ENCODE measurements at places on chromosomes 1 and 21.

DNA sequence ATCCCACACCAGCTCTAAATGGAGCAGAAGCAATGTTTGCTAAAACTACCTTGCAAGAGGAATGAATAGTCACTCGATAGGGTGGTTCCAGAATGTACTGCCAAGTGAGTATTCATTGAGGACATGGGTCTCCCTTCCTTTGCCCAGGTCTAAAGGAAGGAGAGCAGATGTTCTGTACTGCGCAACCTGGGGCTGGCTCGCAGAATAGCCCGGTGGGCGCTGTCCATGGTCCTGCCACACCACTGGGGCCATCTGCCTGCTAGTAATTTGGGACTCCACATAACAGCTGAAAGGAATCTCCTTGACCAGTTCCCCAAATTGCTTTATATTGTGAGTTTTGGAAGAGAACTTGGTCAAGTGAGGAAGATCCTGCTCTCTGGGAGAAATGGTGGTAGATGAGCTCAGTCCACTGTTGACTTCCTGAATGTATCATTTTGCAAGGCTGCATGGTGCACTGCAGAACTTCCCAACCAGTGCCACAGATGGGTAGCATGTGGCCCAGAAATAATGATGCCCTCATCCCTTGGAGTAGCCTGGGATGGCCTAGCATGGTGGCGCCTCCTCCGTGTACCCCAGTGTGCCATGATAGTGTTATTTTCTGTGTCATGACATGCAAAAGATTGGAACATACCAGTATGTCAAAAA lies 5.7 kb downstream of the SLC6A17 start:
- DNase-seq: no peak

GRCh38 chr1:201110138-201110537 lies 2.1 kb downstream of the CACNA1S start:
- no peak for DNase-seq

DNA sequence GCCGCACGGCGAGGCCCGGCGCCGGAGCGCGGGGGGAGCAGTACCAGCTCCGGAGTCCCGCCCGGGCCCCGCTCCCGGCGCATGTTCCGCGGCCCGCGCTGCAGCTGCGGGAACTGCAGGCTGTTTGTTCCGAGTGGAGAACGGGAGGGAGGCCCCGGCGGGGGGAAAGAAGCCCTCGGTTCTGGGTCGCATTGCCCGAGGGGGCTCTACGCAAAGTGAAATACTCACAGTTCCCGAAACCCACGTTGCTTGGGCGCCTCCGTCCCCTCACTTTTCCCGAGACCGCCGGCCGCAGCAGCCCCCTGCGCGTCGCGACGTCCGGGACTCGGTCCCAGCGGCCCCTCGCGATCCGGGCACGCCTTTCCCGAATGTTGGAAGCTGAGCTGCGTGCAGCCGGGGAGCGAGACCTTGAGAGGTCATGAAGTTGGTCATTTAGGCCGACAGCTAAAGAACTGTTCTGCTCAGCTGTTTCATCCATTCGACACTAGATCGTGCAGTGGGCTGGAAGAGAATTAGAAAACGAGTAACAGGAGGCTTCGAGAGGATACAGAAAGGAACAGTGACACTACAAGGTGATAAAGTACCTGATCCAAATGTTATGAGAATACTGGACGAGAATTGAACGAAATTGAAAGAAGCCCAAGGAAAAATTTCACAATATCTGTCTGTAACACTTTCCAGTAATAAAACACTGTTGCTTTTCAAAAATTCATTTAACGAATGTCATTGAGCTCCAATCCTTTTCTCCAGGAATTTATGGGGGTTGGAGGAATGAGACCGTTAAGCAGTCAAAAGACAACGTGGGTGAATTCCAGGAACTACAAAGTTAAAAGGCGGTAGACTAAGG lies 657 bp upstream of the LIN9 start:
- DNase-seq: no peak

DNA sequence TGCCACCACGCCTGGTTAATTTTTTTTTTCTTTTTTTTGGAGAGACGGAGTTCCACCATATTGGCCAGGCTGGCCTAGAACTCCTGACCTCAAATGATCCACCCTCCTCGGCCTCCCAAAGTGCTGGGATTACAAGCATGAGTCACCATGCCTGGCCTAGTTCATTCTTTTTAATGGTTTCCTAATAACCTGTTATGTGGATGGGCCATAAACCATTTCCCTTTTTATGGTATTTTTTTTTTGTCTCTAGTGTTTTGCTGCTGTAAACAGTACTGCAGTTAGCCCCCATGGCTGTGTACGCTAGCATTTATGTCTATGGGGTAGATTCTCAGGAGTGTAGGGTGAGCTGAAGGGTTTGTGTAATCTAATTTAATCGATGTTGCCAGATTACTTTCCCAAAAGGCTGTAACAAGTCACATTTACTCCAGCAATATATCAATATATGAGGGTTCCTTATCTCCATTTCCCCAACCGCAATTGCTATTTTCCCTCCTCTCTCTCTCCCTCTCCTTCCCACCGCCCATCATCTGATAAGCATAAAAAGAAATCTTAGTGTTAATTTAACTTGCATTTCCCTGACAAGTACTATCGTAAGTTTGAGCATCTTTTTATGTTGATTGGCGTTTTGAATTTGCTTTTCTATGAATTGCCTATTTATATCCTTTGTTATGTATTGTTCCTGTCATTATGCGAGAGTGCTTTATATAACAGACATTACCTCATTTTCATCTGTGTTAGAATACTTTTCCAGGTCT lies 28.7 kb downstream of the RCSD1 start:
- no peak for DNase-seq

- DNase-seq: no peak
Observed at GRCh38 chr1:186325239-186325638, 49.8 kb downstream of the TPR start.
